ENCODE measurements at places on chromosomes 4 and X.

- no peak for DNase-seq
These were observed 180.7 kb upstream of the GK2 start for GRCh38 chr4:79588679-79589078.

GRCh38 chrX:38859602-38860001 is 58.3 kb downstream of the MID1IP1 start:
- DNase-seq: no peak

GRCh38 chrX:38126179-38126578 is 94.5 kb downstream of the SRPX start:
- DNase-seq: no peak

GRCh38 chr4:53558065-53558801 is 33.1 kb downstream of the LNX1 start:
- DNase-seq: peak; percentile 32

GRCh38 chr4:114217150-114217817 is 237.8 kb upstream of the ARSJ start:
- no peak for DNase-seq

DNA sequence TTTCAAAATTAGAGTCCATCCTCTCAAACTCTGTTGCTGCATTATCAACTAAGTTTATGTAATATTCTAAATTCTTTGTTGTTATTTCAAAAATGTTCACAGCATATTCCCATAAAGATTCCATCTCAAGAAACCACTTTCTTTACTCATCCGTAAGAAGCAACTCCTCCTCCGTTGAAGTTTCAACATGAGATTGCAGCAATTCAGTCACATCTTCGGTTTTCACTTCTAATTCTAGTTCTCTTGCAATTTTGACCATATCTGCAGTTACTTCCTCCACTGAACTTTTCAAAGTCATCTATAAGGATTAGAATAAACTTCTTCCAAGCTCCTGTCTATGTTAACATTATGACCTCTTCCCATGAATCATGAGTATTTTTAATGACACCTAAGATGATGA is 216.6 kb upstream of the SLC7A11 start:
- DNase-seq: no peak

GRCh38 chr4:92317047-92317446 is 13.3 kb downstream of the GRID2 start:
- no peak for DNase-seq

- no peak for DNase-seq
These were observed 32.2 kb upstream of the PDLIM5 start for GRCh38 chr4:94419549-94419948.

DNA sequence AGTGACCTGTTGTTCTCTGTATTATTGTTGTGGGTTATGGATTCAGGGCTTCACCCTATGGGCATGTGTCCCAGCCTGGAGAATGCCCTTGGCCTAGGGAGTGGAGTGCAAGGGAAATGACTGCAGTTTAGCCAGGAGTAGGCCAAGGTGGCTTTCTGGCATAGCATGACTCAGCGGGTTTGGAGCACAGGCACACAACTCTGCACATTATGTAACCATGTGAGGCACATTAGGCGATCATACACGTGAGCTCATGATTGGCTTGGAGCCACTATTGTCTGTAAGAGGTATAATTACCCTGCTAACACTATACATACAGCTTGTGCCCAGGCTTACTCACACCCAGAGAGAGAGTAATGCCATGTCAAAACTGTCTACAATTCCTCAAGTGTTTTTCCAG is 35.1 kb upstream of the TACR3 start:
- DNase-seq: peak; percentile 52

- no peak for DNase-seq
These were observed 1831.1 kb upstream of the IGFBP7 start for GRCh38 chr4:58941286-58941685.

DNA sequence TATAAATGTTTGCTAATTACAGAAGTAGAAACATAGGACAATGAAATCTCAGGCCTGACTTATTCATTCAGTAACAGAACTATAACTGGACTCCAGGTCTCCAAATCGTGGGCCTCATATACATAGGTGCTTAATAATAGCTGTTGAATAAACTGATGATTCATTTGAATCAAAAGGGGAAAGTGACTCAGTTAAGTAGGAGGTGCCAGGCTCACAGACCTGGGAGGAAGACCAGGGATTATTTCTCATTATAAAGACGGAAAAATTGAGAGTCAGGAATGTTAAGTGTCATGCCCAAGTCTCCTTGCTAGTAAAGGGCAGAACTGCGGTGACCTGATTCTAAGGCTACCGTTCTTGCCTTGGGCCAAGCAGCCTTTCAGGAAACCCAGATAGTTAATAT is 131.5 kb downstream of the HS3ST1 start:
- no peak for DNase-seq

DNA sequence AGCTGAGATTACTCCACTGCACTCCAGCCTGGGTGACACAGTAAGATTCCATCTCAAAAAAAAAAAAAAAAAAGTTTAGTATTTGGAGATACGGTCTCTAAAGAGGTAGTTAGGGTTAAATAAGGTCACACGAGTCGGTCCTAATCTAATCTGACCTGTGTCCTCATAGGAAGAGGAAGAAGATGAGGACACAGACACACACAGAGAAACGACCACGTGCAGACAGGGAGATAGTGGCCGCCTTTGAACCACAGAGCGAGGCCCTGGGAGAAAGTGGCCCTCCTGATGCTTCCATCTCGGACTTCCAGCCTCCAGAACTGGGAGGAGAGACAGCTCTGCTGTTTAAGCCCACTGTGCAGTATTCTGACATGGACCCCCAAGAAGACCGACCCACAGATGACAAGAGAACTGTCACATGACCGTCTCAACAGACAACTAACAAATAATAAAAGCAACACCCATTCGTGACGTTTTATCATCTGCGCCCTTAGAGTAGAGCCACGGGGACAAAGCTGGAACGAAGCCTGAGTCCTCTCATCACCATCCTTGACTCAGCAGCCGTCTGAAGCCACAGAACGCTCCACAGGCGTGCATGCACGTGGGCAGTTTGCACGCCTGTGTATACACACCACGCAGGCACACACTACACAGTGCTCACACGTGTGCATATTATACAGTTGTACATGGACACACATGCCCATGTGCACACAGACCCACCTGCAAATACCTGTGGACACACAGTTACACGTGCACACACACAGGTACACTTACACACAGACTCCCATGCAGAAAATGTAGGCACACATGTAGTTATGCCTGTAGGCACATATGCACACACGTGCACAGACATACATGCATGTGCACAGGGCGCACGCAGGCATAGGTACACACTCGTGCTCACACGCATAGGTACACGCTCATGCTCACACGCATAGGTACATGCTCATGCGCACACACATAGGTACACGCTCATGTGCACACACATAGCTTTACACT is 51.7 kb downstream of the FAM53A start:
- no peak for DNase-seq

DNA sequence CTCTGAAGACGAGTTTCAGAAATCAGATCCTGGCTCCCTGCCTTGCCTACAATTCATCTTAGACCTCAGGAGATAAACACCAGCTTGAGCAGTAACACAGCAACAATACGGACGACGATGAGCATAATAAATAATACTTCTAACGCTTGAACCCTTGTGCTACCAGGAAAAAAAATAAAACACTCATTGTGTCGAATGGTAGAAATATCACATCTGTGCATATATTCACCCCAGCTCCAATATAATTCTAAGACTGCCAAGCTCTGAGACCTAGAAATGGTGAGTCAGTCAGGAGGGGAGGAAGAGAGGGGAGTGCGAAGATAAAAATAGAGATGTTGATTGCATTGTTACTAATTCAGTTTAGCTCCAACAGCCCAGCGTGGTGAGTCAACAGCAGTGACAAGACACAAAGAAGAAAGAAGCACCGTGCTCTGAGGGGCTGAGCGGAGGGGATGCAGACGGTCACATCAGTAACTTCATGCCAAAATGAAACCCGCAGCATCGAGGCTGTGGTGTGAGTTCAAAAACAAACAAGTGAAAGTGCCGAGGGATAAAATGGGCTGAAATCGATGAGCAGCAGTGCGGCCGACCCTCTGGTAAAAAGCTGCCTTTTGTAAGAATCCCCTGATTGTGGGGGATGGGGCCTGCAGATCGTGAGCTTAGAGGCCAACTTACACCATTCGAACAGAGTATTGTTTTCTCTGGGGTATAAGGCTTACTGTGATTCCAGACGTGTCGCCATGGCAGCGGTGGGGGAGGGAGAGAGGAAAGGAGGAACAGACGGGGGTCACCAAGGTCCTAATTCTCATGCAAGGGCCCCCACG is 150.4 kb downstream of the MGST2 start:
- DNase-seq: no peak

DNA sequence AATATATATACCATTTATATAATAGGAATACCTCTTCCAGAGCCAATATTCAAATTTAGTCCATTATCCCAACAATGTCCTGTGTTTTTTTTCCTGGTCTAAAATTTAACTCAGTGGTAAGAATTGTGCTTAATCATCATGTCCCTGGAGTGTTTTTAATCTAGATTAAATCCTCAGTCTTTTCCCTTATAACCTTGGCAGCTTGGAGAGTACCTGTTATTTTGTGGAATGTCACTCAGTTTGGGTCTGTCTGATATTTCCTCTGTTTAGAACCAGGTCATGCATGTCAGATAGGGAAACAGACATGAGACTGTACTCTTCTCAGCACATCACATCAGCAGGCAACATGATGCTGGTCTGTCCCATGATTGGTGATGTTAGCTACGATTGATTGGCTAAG is 96.6 kb downstream of the HPGD start:
- DNase-seq: no peak

GRCh38 chr4:109044431-109044830 is 258.0 kb downstream of the COL25A1 start:
- DNase-seq: no peak

DNA sequence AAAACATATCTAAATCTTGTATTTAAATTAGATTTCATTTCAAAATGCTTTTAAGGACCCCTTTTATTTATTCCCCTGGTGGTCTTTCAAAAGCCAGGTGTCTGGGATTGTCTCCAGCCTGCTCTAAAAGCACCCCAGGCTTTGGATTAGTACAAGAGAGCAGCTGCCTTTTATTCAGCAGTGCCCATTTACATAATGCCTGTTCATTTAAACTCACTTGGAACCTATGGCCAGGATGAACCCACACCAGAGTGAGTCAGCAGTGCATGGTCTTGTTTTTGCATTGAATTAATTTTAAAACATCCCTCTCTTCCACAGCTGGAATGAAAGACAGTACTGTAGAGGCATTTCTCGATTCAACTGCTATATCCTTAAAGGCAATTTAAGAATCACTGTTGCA is 64.1 kb upstream of the TENM3 start:
- DNase-seq: peak; percentile 24

GRCh38 chr4:140372751-140373327 is 607 bp upstream of the SCOC start:
- DNase-seq: peak; percentile 2

- no peak for DNase-seq
These were observed at the start of gene EXOC1L for GRCh38 chr4:55819634-55820033. EXOC1L (plus strand) TSS chr4:55819790; CDS start chr4:55820027, 237 bp downstream.

GRCh38 chrX:146173742-146174141 is 356.1 kb downstream of the SLITRK2 start:
- DNase-seq: no peak

- DNase-seq: no peak
These were observed 370.3 kb upstream of the FGF16 start for GRCh38 chrX:77076896-77077295.

DNA sequence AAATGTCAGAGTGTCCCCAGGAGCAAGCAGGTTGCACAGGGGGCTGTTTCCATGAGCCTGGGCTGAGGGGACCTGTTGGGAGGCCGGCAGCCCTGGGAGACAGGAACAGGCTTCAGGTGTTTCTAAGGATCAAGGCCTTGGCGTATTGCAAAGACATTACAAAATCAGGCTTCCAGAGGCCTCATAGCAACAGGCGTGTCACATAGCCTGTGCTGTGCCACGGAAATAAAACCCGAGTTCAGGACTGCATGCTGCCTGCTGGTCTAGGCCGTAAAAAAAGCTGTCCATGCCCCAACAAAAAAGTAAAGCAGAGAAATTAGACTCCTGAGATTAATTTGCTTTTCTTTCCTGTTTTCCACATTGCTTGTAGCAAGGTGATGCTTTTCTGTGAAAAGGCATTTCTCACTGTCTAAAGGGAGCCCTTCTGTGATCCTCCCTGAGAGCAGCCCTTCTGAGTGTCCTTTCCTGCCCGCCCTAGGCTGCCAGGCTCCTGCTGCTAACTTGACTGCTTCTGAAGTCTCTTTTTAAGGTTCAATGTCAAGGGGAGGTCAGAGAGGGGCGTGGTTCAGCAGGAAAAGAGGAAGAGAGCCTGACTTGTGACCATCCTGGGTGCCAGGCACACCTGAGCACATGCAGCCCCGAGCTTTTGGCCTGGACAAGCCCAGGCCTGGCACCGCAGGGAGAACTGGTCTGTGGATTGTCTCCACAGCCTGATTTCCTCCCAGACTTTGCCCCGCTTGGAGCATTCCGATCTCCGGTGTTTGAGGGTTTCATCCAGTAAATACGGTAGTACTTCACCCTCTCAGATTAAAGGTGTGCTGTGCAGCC is 21.3 kb downstream of the SHROOM2 start:
- no peak for DNase-seq

- DNase-seq: no peak
These were observed 270.1 kb downstream of the QDPR start for GRCh38 chr4:17241835-17242234.

- no peak for DNase-seq
These were observed 28.1 kb upstream of the SPON2 start for GRCh38 chr4:1200425-1201035.

GRCh38 chr4:159235779-159236368 is 133.0 kb downstream of the RAPGEF2 start:
- DNase-seq: no peak

DNA sequence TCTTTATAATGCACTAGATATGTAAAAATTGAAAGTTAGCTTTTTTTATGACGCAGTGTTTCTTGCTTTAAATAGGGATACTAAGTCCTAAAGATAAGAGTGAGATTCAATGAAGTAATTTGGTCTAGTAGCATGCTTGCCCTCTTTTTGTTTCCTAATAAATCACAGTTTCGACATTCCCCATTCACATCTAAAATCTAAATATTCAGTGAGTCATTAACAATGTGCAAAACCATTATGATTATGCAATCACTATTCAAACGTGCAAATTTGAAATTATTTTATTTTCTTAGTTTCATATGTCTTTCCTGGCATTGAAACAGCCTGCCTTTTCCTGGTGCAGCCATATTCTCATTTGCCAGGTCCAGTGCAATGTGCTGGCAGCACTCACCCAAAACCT is 1350.5 kb upstream of the PABPC4L start:
- DNase-seq: no peak

- no peak for DNase-seq
These were observed 134.1 kb upstream of the SCML1 start for GRCh38 chrX:17603196-17603595.

DNA sequence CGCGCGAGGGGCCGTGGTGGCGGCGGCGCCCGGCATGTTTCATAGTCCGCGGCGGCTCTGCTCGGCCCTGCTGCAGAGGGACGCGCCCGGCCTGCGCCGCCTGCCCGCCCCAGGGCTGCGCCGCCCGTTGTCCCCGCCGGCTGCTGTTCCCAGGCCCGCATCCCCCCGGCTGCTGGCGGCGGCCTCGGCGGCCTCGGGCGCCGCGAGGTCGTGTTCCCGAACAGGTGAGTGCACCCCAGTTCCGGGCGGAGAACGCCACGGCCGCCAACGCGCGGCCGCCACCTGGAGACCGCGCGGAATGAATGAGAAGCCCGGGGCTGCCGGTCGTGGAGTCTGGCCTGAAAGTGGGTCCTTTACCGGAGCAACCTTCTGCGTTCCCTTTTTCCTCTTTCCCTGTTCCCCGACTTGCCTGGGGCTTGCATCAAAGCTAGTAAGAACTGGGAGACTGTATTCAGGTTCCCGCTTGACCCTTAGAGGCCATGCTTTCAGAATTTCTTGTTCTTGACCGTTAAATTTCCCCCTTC is 429 bp downstream of the NOCT start:
- DNase-seq: no peak
